Esophagus squamous epithelium (tissue), 5 donors: ENCODE measurements at places on chromosomes 2 and 18.

- no peak overlapping the region for H3K4me3 ChIP-seq
- no peaks in the 10 kb centered on the region for H3K4me1 ChIP-seq
- no peaks in the 10 kb centered on the region for H3K27me3 ChIP-seq
- no peak for DNase-seq
These were observed 30.2 kb downstream of the KCNG3 start for GRCh38 chr2:42463570-42463969.

DNA sequence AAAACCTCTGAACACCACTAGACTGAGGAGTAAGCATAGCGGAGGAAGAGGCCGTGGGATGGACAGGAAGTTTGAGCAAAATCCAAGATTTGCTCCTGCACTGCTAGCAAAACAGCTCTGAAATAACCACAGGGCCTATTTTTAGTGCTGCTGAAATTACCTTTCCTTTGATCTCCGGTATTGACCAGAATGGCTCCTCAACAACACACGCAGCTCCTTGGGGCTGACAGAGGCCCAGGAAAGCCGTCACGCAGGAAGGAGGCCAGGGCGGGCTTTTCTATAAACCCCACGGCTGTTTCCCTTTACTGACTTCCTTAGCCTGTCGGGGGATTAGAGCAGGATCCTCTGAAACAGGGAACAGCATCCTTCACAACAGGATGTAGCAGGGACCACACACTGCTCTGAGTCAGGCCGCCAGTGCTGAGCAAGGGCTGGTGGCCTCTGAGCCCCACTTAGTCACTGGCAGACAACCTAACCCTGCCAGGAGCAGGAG, 80.8 kb upstream of the LCLAT1 start:
- H3K4me3 ChIP-seq, result no peak overlapping the region
- DNase-seq, result no peak
- peak overlapping the region; percentile 21 for H3K27ac ChIP-seq
- peaks cover 26% of the 10 kb centered on the region for H3K4me1 ChIP-seq
- no peaks in the 10 kb centered on the region for H3K36me3 ChIP-seq
- no peaks in the 10 kb centered on the region for H3K27me3 ChIP-seq

DNA sequence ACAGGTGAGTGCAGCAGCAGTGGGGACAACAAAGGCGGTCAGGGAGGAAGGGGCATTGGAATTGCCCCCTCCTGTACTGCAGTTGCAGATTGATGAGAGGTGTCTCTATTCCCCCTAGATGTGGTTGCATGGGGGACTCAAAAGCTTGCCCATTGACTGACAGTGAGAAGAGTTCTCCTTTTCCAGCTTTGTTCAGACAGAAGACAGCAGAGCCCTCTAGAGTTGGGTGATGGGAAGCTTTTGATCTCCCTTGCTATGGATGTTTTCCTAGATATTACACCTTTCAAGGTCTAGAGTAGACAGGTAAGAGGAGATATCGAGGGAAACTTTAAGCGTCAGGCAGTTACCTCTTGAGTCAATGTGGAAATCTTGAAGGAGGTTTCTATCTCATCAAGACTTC, 2.9 kb downstream of the PROKR1 start:
- DNase-seq, result no peak
- H3K4me1 ChIP-seq, result peaks cover 16% of the 10 kb centered on the region
- no peaks in the 10 kb centered on the region for H3K27me3 ChIP-seq
- no peak overlapping the region for H3K4me3 ChIP-seq
- H3K27ac ChIP-seq, result no peak overlapping the region

DNA sequence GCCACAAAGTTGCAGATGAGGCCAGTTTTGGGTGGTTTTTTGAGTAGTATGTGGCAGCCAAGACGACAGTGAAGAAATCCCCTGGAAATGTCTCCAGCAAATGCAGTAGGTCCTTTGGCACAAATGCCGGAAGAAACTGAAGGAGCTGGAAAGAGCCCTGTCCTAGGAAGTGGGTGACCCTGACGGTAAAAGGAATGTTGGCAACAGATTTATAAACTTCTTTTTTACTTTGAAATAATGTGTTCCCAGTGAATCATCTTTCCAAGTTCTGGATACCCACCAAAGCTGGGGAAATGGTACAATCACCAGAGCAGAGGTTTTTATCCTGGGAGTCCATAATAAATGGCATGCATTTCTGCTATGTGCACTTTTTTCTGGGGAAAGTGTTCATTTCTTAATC, 112.9 kb downstream of the CSRNP3 start:
- no peaks in the 10 kb centered on the region for H3K36me3 ChIP-seq
- no peaks in the 10 kb centered on the region for H3K27me3 ChIP-seq
- H3K4me3 ChIP-seq, result no peak overlapping the region
- no peak for DNase-seq
- no peak overlapping the region for H3K27ac ChIP-seq

GRCh38 chr2:221495731-221496130, 76.4 kb downstream of the EPHA4 start:
- H3K4me3 ChIP-seq, result no peak overlapping the region
- no peaks in the 10 kb centered on the region for H3K36me3 ChIP-seq
- no peaks in the 10 kb centered on the region for H3K4me1 ChIP-seq
- DNase-seq, result no peak

DNA sequence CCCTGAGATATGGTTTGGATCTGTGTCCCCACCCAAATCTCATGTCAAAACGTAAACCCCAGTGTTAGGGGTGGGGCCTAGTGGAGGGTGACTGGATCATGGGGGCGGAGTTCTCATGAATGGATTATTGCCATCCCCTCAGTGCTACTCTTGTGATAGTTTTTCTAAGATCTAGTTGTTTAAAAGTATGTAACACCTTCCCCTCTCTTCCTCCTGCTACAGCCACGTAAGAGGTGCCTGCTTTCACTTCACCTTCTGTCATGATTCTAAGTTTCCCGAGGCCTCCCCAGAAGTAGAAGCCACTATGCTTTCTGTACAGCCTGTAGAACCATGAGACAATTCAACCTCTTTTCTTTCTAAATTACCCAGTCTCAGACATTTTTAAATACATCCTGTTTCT, 16.9 kb downstream of the PUM2 start:
- H3K4me3 ChIP-seq, result no peak overlapping the region
- no peak for DNase-seq
- H3K27me3 ChIP-seq, result no peaks in the 10 kb centered on the region
- H3K27ac ChIP-seq, result no peak overlapping the region

DNA sequence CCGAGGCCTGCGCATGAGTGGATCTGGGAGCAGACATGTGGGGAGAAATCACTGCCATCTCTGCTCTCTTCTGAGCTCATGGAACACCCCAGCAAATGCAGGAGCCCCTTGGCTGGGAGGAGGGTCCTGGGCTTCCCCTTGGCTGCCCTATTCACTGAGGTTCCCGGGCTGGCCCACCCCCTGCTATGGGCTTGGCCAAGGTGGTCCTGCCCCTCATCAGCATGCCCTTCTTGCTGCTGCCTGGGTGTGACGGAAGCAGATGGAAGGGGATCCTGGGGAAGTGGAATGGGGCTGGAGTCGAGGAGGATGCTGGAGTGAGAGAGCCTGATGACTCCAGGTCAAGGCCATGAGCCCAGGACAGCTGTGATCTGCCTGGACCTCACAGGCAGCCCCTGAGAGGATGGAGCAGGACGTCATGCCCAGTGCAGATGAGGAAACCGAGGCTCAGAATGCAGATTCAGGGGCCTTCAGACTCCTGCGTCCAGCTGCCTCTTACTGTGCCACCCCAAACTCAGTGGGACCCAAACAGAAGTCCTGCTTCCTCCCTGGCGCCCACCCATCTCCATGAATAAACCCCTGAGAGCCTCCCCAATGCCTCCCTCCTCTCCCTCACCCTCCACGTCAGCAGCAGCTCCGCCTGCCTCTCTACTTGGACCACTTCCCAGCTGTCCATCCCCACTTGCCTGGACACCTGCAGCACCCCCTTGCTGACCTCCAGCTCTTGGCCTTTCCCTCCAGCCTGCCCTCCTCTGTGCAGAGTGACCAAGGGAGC, 4.0 kb downstream of the SNED1 start:
- DNase-seq, result no peak
- no peak overlapping the region for H3K4me3 ChIP-seq
- no peak overlapping the region for H3K27ac ChIP-seq
- no peaks in the 10 kb centered on the region for H3K36me3 ChIP-seq
- no peaks in the 10 kb centered on the region for H3K27me3 ChIP-seq

GRCh38 chr2:109322111-109322510, 193.1 kb downstream of the SH3RF3 start:
- DNase-seq, result peak; percentile 28
- no peaks in the 10 kb centered on the region for H3K27me3 ChIP-seq
- peaks cover 18% of the 10 kb centered on the region for H3K4me1 ChIP-seq
- no peak overlapping the region for H3K4me3 ChIP-seq

DNA sequence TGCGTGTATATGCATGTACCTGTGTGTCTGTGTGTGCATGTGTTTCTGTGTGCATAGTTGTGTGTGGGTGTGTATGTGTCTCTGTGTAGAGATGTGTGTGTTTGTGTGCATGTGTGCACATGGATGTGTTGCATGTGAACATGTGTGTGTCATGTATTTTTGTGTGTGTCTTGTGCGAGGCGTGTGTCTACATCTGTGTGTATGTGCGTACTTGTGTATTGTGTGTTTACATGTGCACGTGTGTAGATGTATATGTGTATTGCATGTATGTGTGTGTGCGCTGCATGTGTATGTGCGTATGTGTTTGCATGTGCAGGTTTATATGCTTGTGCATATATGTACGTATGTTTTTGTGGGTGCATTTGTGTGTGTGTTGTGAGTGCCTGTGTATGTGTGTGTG, 735.2 kb downstream of the GALR1 start:
- no peaks in the 10 kb centered on the region for H3K27me3 ChIP-seq
- H3K4me3 ChIP-seq, result no peak overlapping the region
- no peaks in the 10 kb centered on the region for H3K4me1 ChIP-seq
- H3K36me3 ChIP-seq, result no peaks in the 10 kb centered on the region

DNA sequence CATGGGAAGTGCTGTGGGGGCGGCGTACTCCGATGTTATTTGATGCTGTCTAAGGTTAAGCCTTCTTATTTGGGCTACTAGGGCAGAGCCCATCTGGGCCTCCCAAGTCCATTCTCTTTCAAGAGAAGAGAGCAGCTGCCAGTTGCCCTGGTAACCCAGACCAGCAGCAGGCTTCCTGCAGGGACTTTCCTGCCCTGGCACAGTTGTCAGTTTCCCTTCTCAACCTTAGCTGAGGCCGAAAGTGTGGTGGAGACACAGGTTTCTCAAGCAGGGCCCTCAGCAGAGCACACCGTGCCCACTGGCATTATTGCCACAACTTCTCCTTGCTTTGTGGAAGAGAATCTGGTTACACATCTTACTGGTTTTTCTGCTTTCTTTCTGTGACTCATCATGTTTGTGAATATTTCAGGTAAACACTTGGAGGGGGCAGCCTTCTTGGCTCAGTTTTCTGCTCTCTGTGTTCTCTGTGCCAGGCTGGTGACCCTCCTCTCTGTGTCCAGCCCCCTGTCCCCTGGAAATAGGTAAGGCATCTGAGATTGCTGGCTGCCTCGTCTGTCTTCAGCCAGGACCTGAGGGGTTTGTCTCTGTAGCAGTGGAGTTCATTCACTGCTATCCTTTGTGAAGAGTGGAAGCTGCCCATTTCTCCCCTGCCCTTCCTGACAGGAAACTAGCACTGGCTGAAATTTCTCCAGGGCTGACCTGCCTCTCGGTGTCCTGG, 111.0 kb downstream of the B3GNT2 start:
- H3K4me1 ChIP-seq, result peaks cover 34% of the 10 kb centered on the region
- H3K27me3 ChIP-seq, result no peaks in the 10 kb centered on the region
- peak overlapping the region; percentile 80 for H3K27ac ChIP-seq
- DNase-seq, result no peak
- no peaks in the 10 kb centered on the region for H3K36me3 ChIP-seq

DNA sequence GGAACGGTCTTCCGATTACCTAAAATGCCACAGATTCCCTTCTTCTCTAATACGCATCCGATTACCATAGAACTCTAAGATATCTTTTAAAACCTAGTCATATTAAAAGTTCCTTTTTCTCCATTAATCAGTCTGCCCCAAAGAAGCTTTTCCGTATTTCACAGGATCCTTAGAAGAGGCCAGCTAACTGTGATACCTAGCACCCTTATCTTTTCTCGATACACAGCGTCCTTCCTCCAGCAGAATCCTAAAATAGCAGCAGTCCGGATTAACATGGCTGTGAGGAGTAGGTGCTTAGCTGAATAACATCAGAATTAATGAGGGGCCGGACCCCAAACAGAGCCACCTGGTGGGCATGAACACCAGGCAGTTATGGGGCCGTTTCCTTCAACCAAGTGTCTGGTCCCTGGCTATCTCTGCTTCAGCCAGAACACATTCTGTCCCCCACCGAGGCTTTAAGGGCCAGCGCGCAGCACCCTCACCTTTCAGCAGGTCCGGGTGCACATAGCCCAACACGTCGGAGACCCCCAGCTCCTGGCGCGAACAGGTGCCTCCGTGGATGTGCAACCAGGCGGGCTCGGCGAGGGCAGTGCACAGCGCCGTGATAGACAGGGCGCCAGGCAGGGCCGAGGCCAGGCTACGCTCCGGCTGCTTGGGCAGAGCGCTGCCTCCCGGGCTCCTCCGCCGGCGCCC, 995 bp downstream of the TMEM127 start:
- H3K27me3 ChIP-seq, result no peaks in the 10 kb centered on the region
- peaks cover 48% of the 10 kb centered on the region for H3K36me3 ChIP-seq
- H3K27ac ChIP-seq, result peak overlapping the region; percentile 92
- H3K4me3 ChIP-seq, result peak overlapping the region; percentile 99

GRCh38 chr2:189002079-189002478, 27.9 kb downstream of the COL3A1 start:
- H3K4me3 ChIP-seq, result no peak overlapping the region
- no peaks in the 10 kb centered on the region for H3K4me1 ChIP-seq
- peaks cover 37% of the 10 kb centered on the region for H3K36me3 ChIP-seq
- no peaks in the 10 kb centered on the region for H3K27me3 ChIP-seq
- DNase-seq, result no peak
- H3K27ac ChIP-seq, result no peak overlapping the region

GRCh38 chr18:36457683-36458082, 160.2 kb downstream of the FHOD3 start:
- H3K27ac ChIP-seq, result no peak overlapping the region
- no peak overlapping the region for H3K4me3 ChIP-seq
- DNase-seq, result no peak
- no peaks in the 10 kb centered on the region for H3K36me3 ChIP-seq

- no peak overlapping the region for H3K4me3 ChIP-seq
- no peaks in the 10 kb centered on the region for H3K27me3 ChIP-seq
- DNase-seq, result no peak
- H3K36me3 ChIP-seq, result no peaks in the 10 kb centered on the region
These were observed 1331.8 kb upstream of the ZEB2 start for GRCh38 chr2:145851730-145852129.

- H3K4me3 ChIP-seq, result no peak overlapping the region
- no peaks in the 10 kb centered on the region for H3K36me3 ChIP-seq
- no peaks in the 10 kb centered on the region for H3K27me3 ChIP-seq
- DNase-seq, result no peak
- H3K27ac ChIP-seq, result no peak overlapping the region
These were observed 42.9 kb upstream of the CCBE1 start for GRCh38 chr18:59740141-59740540.

GRCh38 chr2:28274911-28275685, 117.6 kb upstream of the FOSL2 start:
- no peak for DNase-seq
- peaks cover 92% of the 10 kb centered on the region for H3K4me1 ChIP-seq
- no peaks in the 10 kb centered on the region for H3K27me3 ChIP-seq

DNA sequence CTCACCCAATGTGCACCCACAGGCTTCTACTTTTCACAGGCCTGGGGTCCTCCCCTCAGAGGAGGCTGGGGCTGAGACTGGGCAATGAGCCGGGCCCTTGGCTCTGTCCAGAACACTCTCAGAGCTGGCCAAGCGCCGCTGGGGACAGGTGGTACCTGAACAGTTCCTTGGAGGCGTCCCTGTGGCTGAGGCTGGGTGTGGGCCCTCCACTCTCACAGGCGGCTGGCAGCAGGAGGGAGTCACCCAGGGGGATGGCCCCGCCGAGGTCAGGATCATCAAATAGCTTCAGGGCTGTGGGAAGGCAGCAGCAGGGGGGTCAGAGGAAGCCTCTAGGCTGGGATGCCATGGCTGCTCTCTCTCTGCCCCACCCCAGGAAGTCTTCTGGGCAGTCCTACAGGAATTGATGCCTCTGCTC, 27.1 kb downstream of the HS1BP3 start:
- peak overlapping the region; percentile 10 for H3K27ac ChIP-seq
- H3K27me3 ChIP-seq, result no peaks in the 10 kb centered on the region
- peaks cover 59% of the 10 kb centered on the region for H3K4me1 ChIP-seq
- DNase-seq, result no peak
- H3K36me3 ChIP-seq, result peaks cover 19% of the 10 kb centered on the region
